ENCODE measurements at places on chromosomes 3 and 15. TPM values are rescaled to one million over a fixed set of nuclear protein-coding genes. Genes with fewer than 3 reads are reported as not detected.

- no peak for DNase-seq
- H3K4me1 ChIP-seq, result peaks cover 8% of the 10 kb centered on the region
- H3K36me3 ChIP-seq, result no peaks in the 10 kb centered on the region
- H3K4me3 ChIP-seq, result no peak overlapping the region
- H3K27ac ChIP-seq, result no peak overlapping the region
These were observed 37.3 kb downstream of the LNP1 start for GRCh38 chr3:100438623-100438974.

DNA sequence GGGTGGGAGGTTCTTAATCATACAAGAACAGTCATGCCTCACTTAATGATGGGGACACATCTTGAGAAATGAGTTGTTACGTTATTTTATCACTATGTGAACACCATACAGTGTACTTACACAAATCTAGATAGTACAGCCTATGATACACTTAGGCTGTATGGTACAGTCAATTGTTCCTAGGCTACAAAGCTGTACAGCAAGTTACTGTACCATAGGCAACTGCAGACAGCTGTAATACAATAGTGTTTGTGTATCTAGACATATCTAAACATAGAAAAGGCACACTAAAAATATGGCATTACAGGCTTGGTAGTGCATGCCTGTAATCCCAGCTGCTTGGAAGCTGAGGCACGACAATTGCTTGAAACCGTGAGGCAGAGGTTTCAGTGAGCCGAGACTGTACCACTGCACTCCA is 55.7 kb upstream of the PLXND1 start:
- H3K36me3 ChIP-seq, result peaks cover 1% of the 10 kb centered on the region
- no peak for DNase-seq
- peaks cover 16% of the 10 kb centered on the region for H3K4me1 ChIP-seq
- H3K4me3 ChIP-seq, result no peak overlapping the region

GRCh38 chr3:142817897-142818296 is 71.0 kb downstream of the PCOLCE2 start:
- H3K36me3 ChIP-seq, result no peaks in the 10 kb centered on the region
- H3K4me1 ChIP-seq, result no peaks in the 10 kb centered on the region
- peaks cover 8% of the 10 kb centered on the region for H3K27me3 ChIP-seq
- no peak overlapping the region for H3K27ac ChIP-seq
- DNase-seq, result no peak
- H3K4me3 ChIP-seq, result no peak overlapping the region

DNA sequence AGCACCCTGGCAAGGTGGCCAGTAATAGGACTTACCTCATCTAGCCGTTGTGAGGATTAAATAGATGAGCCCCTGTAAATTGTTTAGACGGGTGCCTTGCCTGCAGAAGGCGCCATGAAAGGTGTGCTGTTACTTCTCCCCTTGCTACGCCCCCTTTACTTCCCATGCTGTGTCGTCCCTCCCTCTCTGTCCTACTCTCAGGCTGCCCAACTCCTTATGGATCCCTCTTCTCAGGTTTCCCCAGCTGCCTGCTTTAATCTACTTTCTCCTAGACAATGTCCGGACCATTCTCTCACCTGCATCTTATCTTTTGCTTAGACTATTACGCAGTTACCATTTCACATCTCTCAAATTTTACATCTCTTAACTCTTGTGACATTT is 1.7 kb upstream of the FBXW12 start:
- no peak overlapping the region for H3K27ac ChIP-seq
- no peak for DNase-seq
- H3K36me3 ChIP-seq, result no peaks in the 10 kb centered on the region
- no peaks in the 10 kb centered on the region for H3K27me3 ChIP-seq
- H3K4me3 ChIP-seq, result no peak overlapping the region

The ALDH1L1 gene
- not detected for total RNA-seq

The UROC1 gene
- not detected for total RNA-seq

The IFT122 gene
- total RNA-seq, result 20.4 TPM

DNA sequence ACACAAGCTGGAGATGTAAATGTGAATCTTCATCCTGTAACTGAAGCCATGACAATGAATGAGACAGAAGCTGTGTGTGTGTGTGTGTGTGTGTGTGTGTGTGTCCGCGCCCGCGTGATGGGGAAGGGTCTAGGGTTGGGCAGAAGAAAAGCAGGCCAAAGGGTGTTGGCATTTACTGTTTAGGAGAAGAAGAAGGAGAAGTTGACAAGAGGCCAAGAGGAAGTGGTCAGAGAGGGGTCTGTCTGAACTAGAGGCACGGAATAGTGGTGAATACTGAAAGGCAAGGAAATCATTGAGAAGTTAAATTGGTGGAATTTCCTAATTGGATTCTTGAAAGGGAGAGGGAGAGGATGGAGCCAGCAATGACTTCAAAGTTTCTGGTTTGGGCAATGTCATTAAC is 5.6 kb upstream of the NCEH1 start:
- H3K36me3 ChIP-seq, result no peaks in the 10 kb centered on the region
- no peak for DNase-seq
- H3K27ac ChIP-seq, result no peak overlapping the region
- H3K4me1 ChIP-seq, result no peaks in the 10 kb centered on the region

The PLSCR4 gene
- not detected for total RNA-seq

GRCh38 chr15:81117136-81117535 is 16.9 kb upstream of the CFAP161 start:
- no peak for DNase-seq
- no peak overlapping the region for H3K4me3 ChIP-seq
- H3K4me1 ChIP-seq, result peaks cover 5% of the 10 kb centered on the region
- peaks cover 32% of the 10 kb centered on the region for H3K27me3 ChIP-seq
- no peak overlapping the region for H3K27ac ChIP-seq

GRCh38 chr3:140530603-140531002 is 147.3 kb upstream of the TRIM42 start:
- H3K4me3 ChIP-seq, result no peak overlapping the region
- DNase-seq, result no peak
- peaks cover 3% of the 10 kb centered on the region for H3K27me3 ChIP-seq
- H3K36me3 ChIP-seq, result no peaks in the 10 kb centered on the region

DNA sequence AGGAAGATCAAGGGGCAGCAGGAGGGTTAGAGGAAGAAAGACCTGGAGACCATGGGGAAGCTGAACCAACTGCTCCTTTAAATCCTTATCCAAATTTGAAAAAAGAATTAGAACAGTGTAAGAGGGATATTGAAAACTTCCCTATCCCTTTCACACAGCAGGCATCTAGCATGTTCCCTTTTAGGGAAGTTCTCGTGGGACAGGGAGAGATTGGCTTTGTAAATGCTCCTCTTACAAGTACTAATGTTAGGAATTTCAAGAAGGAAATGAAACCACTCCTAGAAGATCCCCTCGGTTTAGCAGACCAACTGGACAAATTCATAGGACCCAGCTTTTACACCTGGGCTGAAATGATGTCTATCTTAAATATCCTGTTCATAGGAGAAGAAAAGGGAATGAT is 41.5 kb downstream of the PPCDC start:
- H3K4me3 ChIP-seq, result no peak overlapping the region
- no peak for DNase-seq
- H3K27ac ChIP-seq, result no peak overlapping the region
- H3K4me1 ChIP-seq, result peaks cover 37% of the 10 kb centered on the region
- H3K27me3 ChIP-seq, result peaks cover 12% of the 10 kb centered on the region

- H3K36me3 ChIP-seq, result no peaks in the 10 kb centered on the region
- H3K27me3 ChIP-seq, result peaks cover 6% of the 10 kb centered on the region
- DNase-seq, result no peak
- H3K27ac ChIP-seq, result no peak overlapping the region
- no peak overlapping the region for H3K4me3 ChIP-seq
- H3K4me1 ChIP-seq, result no peaks in the 10 kb centered on the region
These were observed 109.8 kb downstream of the IGF2BP2 start for GRCh38 chr3:185715091-185715490.

- H3K27me3 ChIP-seq, result no peaks in the 10 kb centered on the region
- no peak overlapping the region for H3K4me3 ChIP-seq
- peaks cover 9% of the 10 kb centered on the region for H3K4me1 ChIP-seq
- DNase-seq, result no peak
These were observed 30.1 kb downstream of the SUCNR1 start for GRCh38 chr3:151903501-151903991.

DNA sequence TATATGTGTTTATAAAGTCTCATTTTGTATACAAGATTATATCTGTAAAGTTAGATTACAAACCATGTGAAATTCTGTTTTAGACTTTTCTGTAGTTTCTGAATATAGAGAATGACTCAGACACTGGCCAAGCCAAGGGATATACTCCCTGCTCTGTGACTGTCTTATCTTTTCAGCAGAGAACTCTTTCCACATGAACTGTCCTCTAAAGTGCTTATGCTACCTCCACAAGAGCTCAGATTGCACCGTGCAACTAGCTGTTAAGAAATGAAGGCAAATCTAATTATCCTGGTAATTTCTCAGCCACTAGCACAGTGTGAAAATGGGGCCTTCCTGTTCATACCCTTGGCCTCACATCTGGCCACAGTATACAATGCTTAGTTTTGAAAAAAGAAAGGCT is 44.3 kb upstream of the CPNE4 start:
- no peak overlapping the region for H3K4me3 ChIP-seq
- H3K36me3 ChIP-seq, result no peaks in the 10 kb centered on the region
- H3K27me3 ChIP-seq, result peaks cover 2% of the 10 kb centered on the region
- no peaks in the 10 kb centered on the region for H3K4me1 ChIP-seq
- no peak for DNase-seq

The MGLL gene
- total RNA-seq, result 3.1 TPM

GRCh38 chr3:107670986-107671385 is 148.2 kb downstream of the BBX start:
- H3K4me3 ChIP-seq, result no peak overlapping the region
- no peaks in the 10 kb centered on the region for H3K27me3 ChIP-seq
- no peak overlapping the region for H3K27ac ChIP-seq
- DNase-seq, result no peak
- H3K36me3 ChIP-seq, result no peaks in the 10 kb centered on the region
- peaks cover 21% of the 10 kb centered on the region for H3K4me1 ChIP-seq

DNA sequence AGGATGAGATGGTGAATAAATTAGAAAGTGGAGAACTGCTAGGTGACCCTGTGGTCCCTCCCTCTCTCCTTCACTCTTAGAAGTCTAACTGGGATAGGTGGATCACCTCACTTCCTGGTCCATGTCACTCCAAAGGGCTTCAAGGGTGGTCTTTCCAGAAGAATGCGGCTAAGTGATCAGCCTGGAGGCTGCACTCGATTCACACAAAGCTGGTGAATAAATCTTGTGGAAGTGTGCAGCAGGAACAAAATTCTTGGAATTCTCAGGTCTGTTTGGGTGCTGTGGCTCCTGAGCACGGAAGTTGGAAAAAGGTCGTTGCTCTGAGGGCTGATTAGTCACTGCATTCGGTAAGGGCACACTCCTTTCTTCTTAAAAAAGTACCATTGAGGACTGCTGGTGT is 46.3 kb downstream of the GASK1A start:
- DNase-seq, result no peak
- H3K4me1 ChIP-seq, result peaks cover 56% of the 10 kb centered on the region
- no peak overlapping the region for H3K4me3 ChIP-seq
- H3K27ac ChIP-seq, result no peak overlapping the region
- peaks cover 4% of the 10 kb centered on the region for H3K36me3 ChIP-seq
- no peaks in the 10 kb centered on the region for H3K27me3 ChIP-seq

The CORO2B gene
- total RNA-seq, result not detected

The RHCG gene
- total RNA-seq, result not detected
